T-helper 9 cell (primary cell): ENCODE measurements at places on chromosomes 5 and 9.

- DNase-seq = no peak
Observed at GRCh38 chr5:132729896-132730295, 7.5 kb downstream of the KIF3A start.

GRCh38 chr9:114047717-114048116, 30.4 kb downstream of the AMBP start:
- no peak for DNase-seq

GRCh38 chr5:14738050-14738449, 73.5 kb downstream of the OTULIN start:
- no peak for DNase-seq

DNA sequence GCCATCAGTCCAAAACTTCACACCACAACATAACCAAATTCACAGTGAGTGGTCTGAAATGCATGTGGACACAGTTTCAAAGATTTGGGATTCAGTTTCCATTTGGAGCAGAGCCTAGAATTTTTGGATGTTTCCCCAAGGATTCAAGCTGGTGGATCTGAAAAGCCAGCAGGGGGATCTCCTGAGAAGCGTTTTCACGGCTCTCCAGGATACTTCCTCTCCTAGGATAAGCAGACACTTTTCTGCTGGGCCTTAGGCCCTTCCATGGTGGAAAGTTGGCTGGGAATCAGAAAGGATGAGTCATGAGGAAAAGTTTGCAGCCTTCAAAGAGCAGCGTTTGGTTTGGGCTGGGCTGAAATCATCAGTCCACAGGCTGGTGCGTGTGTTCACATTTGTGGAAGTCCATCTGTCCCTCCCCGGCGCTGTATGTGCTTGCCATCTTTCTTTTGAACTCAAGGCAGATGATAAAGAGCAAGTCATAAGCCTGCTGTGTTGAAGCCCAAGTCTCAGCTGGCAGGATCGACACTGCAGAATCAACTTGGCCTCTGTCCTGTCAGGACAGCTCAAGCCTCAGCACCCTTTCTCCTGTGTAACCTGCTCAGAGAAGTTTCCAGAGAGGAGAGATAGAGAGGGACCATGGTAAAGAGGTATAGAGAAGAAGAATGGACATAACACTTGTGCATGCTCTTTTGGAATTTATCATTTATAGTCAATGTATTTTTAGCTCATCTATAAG, 152.6 kb upstream of the MSX2 start:
- no peak for DNase-seq

- no peak for DNase-seq
Observed at GRCh38 chr5:1413211-1413610, 32.0 kb downstream of the SLC6A3 start.

DNA sequence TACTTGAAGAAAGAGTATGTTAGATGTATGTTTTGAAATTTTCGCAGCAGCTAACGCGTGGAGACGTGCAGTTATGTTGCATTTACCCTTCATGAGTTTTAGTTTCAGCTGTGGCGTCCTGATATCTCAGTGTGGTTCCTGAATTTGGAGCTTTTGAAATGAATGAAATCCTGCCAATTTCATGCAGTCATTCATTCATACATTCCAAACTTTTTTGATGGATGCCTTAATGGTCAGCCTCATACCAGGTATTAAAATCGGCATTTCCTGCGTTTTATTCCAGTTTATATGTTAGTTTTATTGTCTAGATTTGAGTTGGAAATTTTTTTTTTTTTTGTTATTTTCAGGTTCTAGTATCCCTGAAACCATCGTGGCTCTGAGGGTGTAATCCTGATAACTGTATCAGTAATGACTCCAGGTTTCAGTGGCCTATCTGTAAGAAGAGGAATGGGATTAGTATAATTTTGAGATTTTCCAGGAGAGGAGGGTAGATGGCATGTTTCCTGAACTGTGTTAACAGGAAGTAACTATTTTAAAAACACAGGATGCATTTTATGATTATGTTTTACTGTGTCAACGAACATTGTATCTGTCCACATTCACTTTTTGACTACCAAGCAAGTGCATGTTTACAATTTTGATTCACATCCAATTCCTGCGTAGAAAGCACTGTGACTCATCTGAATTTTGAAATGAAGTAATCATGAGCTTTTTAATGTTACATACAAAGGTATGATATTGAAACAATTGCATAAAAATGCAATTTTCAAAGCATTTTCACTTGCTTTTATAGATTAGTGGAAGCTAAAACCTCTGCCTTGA, 1.0 kb downstream of the FOCAD start:
- DNase-seq = no peak

- no peak for DNase-seq
Observed at GRCh38 chr5:142795251-142795650, 25.1 kb downstream of the ARHGAP26 start.

DNA sequence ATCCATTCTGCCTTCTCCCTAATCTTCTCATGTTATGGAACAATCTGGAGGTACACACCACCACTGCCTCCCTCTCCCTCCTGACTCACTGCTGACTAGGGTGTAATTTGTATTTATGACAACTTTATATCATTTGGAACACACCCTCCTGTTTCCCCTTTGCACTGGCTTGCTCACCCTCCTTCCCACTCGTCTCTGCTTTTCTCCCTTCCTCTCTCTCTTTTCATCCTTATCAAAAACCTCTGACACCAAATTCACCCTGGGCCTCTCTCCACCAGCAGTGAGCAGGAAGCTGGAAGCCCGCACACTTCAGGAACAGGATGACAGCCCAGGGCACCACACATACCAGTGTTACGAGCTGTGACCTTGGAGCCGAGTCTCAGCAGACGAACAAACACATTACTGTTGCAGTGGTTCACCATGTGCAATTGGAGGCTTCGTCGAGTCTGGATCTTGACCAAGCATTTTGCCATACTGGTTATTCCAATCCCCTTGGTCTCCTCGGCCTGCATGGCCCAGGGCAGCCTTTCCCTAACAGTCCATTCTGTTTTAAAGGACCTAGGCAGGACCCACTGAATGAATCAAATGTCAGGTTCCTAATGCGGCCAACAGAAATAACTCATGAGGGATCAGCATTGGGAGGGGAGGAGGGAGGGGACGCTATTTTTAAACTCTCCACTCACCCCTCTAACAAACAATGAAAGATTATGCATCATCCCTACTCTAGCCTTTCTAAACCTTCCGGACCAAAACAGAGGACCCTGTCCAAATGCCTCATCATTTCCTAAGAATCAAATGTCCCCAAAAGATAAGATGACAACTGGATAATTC, 203.9 kb upstream of the RASEF start:
- DNase-seq = no peak

DNA sequence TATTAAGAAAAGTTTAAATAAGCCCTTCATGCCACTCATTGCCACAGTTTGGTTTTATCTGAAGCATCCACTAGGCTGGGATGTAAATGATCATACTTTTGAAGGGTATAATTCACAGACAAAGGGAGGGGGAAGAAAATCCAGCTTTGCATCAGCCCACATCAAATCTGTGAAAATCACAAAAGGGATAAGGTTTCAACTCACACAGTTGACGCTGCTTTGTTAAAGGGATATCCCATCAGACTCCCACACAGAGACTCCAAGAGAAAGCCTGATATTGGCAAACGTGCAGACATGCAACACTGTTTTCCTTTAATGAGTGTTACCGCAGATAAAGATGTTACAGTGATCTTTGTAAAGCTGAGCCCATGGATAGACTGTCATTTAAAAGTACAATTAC, 602.9 kb downstream of the TLE1 start:
- no peak for DNase-seq

DNA sequence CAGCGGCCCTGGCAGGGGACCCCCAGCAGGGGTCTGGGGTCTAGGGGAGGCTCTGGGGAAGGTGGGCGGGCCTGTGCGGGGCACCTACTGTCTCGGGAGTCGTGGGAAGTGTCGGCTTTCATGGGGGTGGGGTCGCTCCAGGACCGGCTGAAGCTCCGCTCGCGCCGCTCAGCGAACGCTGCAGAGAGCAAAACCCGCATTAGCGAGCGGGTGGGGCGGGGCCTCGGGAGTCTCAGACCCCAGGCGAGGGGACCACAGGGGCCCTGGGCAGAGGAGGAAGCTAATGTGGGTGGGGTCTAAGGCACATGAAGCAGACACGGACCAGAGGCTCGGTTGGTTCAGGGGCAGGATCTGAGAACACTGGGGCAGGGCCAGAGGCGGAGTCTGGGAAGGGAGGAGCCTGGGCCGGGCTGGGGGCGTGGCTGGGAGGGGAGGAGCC, 5.5 kb downstream of the NSMF start:
- peak; percentile 54 for DNase-seq

- DNase-seq = no peak
Observed at GRCh38 chr5:543755-544674, 19.8 kb upstream of the SLC9A3 start.

DNA sequence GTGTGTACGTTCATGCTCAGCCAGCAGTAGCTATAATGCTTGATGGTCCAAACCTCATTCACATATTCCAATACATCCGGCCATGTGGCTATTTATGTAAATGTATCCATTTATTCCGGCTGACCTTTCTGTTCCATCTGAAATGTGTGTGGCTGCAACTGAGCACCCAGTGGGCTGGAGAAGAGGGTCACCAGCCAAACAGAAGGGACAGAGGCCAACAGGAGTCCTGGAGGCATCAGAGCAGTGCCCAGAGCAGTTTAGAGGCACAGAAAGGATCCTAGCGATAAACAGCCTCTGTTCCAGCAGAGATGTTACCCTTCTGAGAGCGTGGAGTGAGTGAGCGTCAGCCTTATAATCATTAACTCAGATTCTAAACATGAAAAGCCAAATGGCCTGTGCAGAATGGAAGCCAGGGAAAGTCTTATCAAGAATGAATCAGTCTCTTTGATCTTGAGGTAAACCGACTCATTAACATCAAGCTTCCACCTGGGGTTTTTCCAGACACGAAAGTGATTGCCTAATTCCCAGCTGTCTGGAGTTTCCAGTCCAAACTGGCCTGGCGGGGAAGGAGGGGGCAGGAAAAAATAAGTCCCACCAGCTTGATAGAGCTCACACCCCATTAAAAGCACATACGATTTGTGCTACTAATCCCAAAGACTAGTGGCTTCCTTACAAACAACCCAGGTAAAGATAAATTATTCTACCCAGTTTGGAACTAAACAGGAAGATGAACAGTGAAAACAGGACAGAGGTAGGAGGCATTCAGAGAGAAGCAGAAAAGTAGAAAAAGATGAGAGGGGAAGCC, 55.7 kb downstream of the SUSD1 start:
- DNase-seq = no peak

DNA sequence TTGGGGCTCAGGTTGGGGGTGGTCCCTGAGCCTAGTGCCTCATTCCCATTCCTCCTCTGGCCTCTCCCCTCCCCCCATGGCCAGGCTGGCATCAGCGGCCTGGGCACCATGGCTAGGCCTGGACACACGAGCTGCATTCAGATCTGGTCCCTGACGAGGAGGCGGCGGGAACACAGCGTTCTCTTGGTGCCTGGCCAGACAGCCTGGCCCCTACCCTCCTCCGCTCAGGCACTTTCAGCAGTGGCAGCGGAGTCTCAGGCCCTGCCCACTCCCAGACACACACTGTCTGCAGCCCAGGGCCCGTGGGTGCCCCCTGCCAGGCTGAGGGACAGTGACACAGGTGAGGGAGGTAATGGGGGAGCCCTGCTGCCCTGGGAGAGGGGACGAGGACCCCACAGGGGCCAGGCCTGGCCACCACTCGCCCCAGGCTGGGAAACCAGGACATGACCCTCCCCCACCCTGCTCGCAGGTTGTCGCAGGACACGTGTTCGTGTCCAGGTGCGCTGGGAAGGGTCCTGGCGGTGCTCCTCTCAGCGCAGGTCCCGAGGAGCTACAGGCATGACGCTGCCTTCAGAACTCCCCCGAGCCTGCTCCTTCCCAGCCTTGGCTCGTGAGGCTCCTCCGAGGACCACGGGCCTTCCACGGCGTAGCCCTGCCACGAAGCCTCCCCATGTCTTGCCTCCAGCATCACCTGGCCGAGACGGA, 19.9 kb upstream of the UBAC1 start:
- no peak for DNase-seq

DNA sequence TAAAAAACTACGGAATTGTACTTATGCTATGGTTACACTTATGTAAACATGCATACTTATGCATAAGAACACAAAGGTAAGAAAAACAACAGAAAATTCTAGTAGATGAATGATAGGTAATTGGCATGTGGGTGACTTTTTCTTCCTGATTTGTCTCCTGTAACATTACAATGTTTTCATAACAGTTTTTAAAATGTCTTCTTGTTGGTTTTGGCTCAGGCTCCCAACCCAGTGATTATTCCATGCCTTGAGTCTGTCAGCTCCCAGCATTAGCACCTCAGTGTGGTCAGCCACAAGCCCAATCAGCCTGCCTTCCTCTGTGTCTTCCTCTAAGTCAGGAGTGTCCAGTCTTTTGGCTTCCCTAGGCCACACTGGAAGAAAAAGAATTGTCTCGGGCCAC, 7.9 kb upstream of the FOXE1 start:
- no peak for DNase-seq

GRCh38 chr5:139731281-139731680, 64.3 kb upstream of the PSD2 start:
- DNase-seq = no peak

- DNase-seq = no peak
Observed at GRCh38 chr5:167219298-167219697, 1072.1 kb upstream of the WWC1 start.

DNA sequence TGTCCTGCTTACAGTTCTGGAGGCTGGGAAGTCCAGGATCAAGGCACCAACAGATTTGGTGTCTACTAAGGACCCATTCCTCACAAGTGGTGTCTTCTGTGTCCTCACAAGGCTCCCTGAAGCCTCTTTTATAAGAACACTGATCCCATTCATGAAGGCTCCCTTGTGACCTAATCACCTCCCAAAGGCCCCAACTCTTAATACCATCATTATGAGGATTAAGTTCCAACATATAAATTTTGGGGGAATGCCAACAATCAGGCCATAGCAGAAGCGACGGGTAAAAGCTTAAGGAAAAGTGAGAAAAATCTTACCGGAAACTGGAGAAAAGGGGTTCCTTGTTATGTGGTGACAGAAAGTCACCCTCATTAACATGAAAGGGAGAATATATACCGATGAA, 11.2 kb downstream of the CTNNAL1 start:
- no peak for DNase-seq

GRCh38 chr9:90308691-90309090, 333.9 kb downstream of the DIRAS2 start:
- DNase-seq = no peak

DNA sequence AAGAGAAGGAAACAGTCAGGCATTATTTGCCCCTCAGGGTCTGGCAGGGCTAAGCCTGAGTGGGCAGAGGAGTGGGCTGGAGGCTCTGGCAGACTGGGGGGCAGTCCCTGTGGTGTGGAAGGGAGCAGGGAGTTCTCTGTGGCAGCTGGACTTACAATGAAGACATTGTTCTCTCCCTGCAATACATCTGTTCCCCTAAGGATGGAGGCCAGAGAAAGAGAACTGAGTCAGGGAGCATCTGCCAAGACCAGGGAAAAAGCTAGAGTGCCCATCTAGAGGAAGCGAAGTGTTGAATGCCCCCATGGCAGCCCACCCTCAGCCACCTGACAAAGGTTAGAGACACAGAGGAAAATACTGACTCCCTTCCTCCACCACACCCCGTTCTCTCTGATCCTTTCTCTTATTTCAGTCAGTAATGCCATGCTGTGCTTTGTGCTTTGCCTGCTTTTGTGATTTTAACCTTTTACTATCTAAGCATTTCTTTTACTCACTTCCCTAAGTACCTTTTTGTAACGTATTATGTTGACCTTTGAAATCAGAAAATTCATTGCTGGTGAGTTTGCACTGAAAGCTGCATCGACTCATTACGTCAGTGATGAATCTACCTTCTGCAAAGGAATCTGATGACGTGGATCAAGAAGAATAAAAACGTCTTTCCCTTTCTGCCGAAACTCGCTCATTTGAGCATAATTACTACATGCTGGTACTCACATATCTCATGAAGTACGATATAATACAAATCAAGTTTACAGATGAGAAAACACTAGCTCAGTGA, 76.0 kb downstream of the ACTL7B start:
- DNase-seq = no peak
